GM12865 (cell line): ENCODE measurements at places on chromosomes 11 and 22.
A peak's percentile ranks its signal among the peaks of the same experiment; 100 is the strongest.

GRCh38 chr11:34235591-34236071, 122.2 kb downstream of the ABTB2 start:
- DNase-seq = no peak

GRCh38 chr11:12642040-12642439, 32.2 kb upstream of the TEAD1 start:
- DNase-seq = peak; percentile 21

GRCh38 chr22:45814198-45814597, 142.6 kb downstream of the ATXN10 start:
- no peak for DNase-seq

GRCh38 chr22:21754523-21754922, 18.9 kb upstream of the YPEL1 start:
- no peak for DNase-seq

DNA sequence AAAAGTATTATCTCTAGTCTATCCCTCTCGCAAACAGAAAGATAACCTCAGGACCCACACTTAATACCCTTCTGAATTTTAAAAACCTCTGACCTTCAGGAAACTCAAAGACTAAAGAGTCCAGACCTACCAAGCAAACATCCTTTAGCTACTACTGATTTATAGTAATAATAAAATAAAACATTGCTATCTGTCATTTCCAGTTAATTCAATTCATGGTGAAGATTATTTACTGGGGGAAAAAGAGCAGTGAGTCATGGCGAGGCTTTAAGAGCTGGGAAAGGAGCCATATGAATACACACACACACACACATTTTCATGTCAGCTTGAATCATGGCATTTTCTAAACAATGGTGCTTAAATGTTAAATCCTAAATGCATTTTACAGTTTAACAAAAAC, 87.1 kb downstream of the FAM76B start:
- no peak for DNase-seq

DNA sequence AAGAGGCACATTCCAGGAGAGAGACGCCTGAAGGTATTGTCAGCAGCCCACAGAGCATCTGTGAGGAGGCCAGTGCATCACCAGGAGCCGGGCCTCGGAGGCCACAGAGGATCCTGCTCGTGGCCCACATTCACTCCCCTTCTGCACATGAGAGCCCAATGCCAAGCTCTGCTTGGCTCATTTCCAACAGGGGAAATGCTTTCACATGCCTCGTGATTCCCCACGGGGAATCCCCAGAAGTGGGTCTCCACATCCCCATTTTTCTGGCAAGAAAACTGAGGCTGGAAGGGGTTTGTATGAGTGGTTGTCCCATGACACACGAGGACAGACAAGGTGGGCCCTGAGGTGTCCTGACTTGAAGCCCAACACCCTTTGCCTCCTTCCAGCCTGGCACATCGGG, 34.4 kb downstream of the TP53I11 start:
- no peak for DNase-seq

- no peak for DNase-seq
These were observed 18.6 kb downstream of the TP53AIP1 start for GRCh38 chr11:128924104-128924503.

GRCh38 chr22:20155330-20156041, 4.6 kb upstream of the CCDC188 start:
- peak; percentile 24 for DNase-seq

GRCh38 chr22:42648368-42649245, 585 bp downstream of the CYB5R3 start:
- peak; percentile 62 for DNase-seq

DNA sequence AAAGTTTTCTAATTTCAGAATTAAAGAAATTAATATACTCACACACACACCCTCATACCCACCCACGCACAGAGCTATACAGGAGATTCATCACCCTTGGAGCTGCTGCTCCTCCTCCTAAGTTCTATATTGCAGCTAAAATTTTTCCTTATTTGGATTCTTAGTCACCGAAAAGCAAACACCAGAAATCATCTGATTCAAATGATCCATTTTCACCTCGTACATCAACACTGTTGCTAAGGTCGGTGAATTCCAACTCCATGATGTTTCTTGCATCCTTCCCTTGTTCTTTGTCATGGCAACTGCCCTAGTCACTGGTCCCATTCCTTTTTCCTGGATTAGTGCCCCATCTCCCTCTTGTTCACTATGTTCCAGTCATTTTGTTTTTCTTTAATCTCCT, 286.2 kb downstream of the GRM5 start:
- no peak for DNase-seq

- DNase-seq = no peak
These were observed 39.6 kb upstream of the CTSC start for GRCh38 chr11:88377144-88377543.

- peak; percentile 78 for DNase-seq
These were observed 1.5 kb upstream of the WNT11 start for GRCh38 chr11:76207642-76208401.

DNA sequence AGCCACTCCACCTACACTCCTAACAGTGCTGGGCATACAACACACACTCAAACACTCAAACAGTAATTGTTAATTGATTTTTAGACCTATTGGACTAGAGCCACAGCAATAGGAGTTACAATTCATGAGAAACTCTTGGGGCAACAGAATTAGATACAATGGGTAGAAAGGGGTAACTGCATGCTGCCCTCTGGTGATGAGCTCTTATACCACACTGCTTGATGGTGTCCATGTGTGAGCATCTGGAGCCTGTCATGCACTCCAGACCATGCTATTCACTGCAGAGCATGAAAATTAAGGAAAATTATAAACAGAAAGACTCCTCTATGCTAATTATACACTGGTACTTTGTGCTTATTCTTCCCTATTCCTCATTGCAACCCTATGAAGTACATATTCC, 975.5 kb upstream of the CCDC90B start:
- DNase-seq = peak; percentile 18

- DNase-seq = no peak
These were observed 1492.1 kb downstream of the BRD1 start for GRCh38 chr22:48335442-48336139.

GRCh38 chr11:94305146-94305545, 766 bp downstream of the IZUMO1R start:
- DNase-seq = no peak

DNA sequence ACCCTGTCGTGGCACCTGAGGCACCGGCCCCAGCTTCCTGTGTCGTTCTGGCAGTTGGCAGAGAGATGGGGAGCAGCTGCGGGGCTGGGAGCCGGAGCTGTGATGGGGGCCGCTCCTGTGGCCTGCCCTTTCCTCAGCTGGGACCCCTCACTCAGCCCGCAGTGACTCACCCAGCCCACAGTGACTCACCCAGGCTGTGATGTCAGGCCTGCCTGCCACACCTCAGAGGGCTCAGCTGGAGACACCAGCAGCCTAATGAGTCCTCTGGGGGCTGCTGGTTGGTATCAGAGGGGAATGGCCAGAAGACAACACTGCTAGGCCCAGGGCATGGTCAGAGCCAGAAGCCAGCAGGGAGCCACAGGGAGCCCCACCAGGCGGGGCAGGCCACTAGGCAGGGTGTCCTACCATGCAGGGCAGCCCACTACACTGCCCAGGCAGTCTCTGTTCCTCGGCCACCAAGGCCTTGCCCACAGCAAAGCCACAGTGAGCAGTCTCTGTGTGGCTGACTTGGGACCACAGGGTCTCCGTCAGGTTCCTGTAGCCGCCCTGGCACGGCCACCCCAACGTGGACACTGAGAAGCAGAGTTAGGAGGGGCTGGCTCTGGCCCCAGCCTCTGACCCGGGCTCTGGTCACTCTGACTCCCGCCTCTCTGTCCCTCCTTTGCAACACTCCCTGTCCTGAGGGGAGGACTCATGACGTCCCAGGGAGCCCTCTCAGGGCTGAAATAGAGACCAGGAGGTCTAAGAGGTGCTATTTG, 4.2 kb upstream of the FXYD2 start:
- DNase-seq = peak; percentile 52

- no peak for DNase-seq
These were observed 54.7 kb upstream of the PRDM11 start for GRCh38 chr11:45091563-45092403.

DNA sequence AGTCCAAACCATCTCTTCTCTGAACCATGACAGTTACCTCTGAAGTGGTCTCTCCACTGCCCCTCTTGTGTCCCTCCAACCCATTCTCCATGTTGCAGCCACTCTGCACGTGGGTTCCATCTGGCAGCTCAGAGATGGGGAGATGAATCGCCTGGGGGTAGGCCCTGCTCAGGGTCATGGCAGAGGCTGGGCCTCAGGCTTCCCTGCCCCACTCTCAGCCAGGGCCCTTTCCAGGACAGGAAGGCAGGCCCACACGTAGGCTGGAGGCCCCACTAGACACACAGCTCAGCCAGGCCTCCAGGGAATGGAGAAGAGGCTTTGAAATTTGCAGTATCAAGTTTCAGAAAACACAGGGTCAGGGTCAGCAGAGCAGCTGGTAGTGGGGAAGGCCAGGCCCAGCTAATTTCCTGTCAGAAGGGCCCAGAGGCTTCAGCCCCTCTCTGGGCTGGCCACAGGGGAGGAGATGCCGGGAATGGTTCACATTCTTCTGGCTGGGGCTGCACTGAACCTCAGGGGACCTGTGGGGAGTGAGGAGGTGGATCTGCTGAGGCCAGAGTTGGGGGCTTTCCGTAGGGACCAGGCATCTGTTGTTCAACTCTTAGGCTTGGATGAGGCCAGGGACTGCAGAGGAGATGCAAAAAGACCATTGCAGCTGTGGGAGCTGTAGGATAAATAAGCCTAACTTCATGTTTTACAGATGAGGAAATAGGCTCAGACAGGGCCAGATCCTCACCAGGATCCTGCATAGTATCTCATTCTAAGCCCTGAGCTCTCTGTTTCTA, 101.6 kb downstream of the SWAP70 start:
- DNase-seq = peak; percentile 23

DNA sequence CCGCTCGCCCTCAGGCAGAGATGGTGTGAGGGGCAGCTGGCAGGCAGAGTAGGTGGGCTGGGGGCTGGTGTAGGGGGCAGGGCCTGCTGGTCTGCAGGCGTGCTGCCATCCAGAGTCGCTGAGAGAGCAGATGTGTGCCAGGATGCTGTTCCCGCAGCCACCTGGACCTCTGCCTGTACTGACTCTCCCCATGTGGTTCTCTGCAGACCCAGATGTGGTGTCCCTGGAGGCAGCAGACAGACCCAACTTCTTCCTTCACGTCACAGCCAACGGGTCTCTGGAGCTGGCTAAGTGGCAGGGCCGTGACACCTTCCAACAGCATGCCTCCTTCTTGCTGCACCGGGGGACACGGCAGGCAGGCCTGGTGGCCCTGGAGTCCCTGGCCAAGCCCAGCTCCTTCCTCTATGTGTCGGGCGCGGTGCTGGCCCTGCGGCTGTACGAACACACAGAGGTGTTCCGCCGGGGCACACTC, 58.6 kb downstream of the OTOG start:
- no peak for DNase-seq

- no peak for DNase-seq
These were observed 53.6 kb downstream of the NAV2 start for GRCh38 chr11:19766206-19766605.

DNA sequence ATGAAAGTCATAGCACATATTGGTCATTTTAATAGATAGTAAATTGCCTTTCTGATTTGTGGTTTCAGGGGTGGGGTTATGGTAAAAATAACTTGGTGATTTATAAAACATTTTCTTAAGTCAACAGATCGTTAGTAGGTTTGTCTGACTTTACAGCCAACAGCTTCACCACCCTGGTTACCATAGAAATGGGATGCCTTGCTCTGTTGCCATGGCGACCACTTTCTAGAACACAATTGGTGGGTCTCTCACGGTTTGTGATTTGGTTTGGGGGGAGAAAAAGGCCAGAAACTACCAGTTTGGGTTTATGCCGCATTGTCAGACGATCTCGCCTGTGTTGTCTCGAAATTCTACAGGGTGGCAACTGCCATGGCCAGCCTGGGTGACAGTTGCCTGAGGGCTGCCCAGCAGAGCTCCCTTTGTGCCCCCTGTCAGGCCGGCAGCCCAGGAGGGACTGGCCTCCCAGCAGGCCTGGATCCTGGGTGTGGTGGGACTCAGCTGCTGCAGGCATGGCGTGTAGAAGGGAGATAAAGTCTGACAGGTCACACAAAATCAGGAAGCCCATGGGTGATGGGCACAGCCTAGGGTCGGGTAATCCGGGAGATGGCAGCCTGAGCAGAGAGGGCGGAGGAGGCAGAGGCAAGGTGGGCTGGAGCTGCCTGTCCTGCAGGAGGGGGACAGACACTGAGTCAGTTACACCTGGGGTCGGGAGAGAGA, 30.9 kb downstream of the KCNC1 start:
- DNase-seq = peak; percentile 7

GRCh38 chr22:49871482-49871881, 17.8 kb downstream of the ZBED4 start:
- DNase-seq = no peak

DNA sequence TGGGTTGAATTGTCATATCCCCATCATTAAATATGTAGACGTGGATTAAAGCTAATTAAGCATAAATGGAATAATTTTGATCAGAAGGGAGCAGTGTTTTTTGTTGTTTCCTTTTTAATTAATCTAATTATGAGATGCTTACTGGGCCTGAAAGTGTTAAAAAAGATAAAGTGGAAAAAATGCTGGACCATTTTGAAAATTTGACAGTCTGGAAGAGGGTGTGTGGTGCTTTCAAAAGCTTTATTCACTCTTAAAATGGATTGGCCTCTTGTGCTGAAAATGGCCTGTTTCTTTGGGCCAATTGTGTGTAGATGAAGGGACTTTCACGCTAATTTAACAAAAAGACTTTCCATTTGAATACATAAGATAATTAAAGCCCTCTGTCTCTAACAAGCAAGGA, 1.8 kb downstream of the TNRC6B start:
- DNase-seq = no peak

- no peak for DNase-seq
These were observed 39.2 kb upstream of the HMGXB4 start for GRCh38 chr22:35218079-35218478.

DNA sequence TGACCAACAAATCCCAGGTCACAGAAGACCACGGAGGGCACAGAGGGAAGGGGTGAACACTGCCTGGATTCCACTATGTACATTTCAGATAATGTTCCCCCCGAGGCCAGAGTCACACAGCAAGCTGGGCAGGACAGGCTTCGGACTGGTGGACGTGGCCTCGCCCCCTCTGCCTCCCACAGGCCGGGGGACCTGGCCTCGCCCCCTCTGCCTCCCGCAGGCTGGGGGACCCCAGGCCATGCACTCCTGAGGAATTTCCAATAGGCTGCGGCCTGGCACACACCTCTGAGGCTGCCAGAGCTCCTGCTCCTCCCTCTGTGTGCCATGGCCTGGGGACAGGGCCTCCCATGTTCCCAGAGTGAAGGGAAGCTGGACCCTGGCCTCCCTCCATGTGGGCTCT, 1352.8 kb downstream of the BRD1 start:
- no peak for DNase-seq

GRCh38 chr11:107819361-107820014, 39.1 kb downstream of the SLC35F2 start:
- DNase-seq = no peak

DNA sequence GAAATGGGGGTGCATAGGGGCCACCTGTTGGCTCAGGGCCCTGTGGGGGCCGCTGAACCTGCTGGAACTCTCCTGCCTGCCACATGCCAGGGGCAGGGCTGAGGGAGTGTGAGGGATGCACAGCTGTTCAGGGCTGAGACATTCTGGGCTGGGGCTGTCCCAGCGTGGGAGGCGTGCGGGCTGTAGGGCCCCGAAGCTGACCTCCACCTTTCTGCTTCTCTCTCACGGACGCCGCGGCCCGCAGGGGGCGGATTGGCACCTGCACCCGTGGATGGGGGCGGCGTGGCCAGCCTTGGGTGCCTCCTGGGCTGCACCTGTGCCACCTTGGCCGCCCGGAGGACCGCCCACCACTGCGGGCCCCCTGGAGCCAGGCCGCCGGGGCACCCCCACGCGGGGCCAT, 4.1 kb downstream of the CCDC188 start:
- DNase-seq = no peak

GRCh38 chr11:86119077-86119476, 50.2 kb upstream of the PICALM start:
- DNase-seq = no peak
